ENCODE measurements at places on chromosomes 6 and 20.

DNA sequence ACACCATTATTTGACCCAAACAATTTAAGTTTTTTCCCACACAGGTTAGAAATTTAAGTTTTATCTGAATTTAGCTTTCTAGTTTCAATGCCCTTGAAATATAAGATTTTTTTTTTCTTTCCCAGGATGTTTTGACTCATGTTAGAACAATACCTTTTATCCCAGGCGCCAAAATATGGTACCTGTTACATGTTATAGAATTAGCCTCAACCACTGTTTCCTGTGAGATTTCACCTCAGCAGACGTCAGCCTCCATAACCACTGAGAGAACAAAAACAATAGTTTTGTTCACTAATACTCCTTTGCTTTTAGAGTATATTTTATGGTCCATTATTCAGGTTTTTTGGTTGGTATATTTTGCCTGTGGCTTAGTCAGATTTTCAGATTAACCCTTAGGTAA, 302.9 kb downstream of the CDKAL1 start:
- DNase-seq: no peak

DNA sequence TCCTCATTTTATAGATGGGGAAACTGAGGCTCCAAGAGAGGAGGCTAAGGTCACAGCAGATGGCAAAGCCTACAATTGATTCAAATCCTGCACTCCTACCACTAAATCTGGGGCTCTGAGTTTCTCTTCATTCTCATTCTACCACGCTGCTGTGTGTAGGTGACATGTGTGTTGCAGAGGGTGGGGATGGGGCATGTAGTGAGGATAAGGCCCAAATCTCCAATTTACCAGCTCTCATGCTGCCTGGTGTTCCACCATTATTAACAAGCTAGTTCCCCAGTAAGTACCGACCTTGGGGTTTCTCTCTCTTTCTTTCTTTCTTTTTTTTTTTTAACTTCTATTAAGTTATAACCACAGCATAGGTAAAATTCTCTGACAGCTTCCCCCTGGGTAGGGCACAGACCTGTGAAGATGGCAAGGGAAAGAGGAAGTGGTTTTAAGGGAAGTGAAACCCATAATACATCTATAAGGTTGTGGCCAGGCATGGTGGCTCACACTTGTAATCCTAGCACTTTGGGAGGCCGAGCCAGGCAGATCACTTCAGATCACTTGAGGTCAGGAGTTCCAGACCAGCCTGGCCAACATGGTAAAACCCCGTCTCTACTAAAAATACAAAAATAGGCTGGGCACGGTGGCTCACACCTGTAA, 13.0 kb upstream of the MATN4 start:
- DNase-seq: no peak

GRCh38 chr6:3617192-3617631, 134.3 kb downstream of the PXDC1 start:
- no peak for DNase-seq

DNA sequence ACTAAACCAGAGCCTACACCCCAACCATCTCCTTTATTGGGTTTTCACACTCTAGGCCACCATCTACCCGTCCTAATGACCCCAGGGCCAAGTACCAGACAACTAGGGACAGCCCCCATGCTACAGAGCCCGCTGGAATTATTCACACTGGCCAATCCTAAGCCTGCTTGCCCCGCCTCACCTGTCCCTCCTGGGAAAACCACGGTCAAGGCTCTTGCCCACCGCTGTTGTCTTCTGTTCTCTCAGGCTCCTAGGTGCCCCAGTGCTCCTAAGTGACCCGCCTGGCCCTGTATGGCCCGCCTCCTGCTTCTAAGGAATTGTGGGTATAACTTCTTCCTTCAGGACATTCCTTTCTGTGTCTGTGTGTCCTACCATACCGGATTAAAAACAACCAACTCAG, 453.4 kb downstream of the CD83 start:
- no peak for DNase-seq

GRCh38 chr6:117591405-117591804, 10.9 kb downstream of the GOPC start:
- DNase-seq: no peak

DNA sequence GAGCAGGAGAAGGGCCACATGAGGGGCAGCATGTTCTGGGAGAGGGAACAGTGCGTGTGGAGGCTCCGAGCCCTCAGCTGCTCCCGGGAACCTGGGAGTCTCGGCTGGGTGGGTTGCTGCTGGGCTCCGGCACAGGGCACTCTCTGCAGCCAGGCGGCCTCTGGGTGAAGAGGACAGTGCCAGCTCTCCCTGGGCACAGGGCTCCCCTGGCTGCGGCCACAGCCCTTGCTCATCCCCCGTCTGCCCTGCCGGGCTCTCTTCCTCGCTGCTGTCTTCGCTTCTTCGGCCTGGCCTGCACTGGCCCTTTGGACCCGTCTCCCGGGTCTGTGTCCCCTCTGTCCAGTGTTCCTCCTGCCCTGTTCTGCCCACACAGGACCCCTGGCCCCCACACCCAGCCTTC, 48.2 kb downstream of the CDH4 start:
- DNase-seq: no peak

- DNase-seq: peak; percentile 12
Measured at GRCh38 chr6:139640448-139640847, 266.0 kb upstream of the CITED2 start.

DNA sequence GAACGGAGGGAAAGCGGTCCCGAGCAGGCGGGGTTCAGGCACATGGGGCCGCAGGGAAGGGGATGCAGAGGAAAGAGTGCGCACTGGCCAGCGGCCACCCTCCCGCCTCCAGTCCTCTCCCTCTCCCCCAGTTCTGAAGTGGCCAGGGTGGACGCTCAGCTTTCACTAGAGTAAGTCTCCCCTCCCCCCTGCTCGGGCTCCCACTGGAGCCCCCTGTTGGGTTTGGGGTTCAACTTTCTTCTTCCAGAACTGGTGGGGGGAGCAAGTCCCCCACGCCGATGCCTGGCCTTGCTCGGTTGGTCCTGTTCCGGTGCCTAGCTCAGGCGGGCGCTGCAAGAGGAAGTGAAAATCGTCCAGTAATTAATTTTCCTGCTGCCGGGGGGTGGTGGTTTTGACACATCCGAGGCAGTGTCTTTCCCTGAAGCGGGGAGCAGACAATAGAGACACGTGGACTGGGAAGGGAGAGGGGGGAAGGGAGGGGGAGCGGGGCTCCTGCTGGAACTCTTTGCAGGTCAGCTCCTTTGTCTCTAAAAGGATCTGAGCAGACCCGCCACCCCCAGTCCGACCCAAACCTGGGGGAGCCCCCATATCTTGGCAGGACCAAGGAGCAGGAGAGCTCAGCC, 824 bp upstream of the SCRT2 start:
- DNase-seq: no peak

DNA sequence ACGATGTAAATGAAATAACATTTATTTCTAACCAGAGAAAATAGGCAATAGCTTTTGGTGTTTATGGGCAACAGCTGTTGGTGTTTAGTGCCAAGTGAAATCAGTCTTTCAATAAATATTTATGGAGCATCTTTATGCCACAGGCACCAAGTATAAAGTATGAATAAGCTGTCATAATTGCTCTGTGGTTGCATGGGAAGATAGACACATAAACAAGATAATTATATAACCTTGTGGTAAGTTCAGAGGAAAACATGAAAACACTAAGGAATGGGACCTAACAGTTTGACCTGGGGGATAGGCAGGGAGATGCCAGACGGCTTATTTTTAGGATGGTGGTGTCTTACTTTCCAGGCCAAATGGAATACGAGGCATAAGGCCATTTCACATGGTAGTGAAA, 110.9 kb downstream of the GFRAL start:
- no peak for DNase-seq

GRCh38 chr20:58261660-58262059, 33.2 kb upstream of the ANKRD60 start:
- DNase-seq: no peak

GRCh38 chr20:24939036-24939435, 10.0 kb upstream of the CST7 start:
- DNase-seq: no peak

DNA sequence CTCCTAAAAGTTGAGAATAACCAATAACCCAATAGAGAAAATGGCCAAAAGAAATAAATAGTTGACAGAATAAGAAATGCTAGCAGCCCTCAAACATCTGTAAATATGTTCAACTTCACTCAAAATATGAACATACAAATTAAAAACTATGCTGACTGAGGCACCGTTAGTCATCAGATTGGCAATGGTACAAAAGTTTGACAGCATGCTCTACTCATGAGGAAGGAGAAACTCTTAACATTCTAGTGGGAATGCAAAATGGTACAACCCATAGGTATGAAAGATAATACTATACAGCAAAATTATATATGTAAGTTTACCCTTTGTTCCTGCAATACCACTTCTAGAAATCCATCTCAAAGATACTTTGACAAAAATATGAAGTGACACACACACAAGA, 1.6 kb upstream of the ZSCAN12 start:
- peak; percentile 76 for DNase-seq

GRCh38 chr6:145705561-145705960, 29.8 kb downstream of the EPM2A start:
- DNase-seq: peak; percentile 91

- peak; percentile 73 for DNase-seq
Measured at GRCh38 chr6:32176476-32177182, 745 bp upstream of the AGPAT1 start.

GRCh38 chr6:106782536-106783285, 153.3 kb downstream of the QRSL1 start:
- DNase-seq: no peak

DNA sequence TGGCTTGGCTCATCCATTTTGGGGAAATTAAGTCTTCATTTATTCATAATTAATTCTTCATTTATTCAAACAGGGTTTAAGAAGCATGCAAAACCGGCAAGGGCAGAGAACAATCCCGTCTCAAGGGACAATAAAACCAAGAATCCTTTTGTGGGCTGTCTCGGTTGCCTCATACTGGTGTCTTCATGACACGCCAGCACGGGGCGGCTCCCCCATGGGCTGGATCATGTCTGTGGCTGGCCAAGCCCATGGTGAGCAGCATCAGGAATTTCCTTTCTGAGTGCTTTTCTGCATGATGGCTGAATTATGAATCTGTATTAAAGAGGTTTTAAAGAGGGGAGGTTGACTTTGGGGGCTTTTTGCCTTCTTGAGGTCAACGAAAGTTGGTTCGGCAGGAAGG, 38.3 kb upstream of the DUSP22 start:
- DNase-seq: no peak

DNA sequence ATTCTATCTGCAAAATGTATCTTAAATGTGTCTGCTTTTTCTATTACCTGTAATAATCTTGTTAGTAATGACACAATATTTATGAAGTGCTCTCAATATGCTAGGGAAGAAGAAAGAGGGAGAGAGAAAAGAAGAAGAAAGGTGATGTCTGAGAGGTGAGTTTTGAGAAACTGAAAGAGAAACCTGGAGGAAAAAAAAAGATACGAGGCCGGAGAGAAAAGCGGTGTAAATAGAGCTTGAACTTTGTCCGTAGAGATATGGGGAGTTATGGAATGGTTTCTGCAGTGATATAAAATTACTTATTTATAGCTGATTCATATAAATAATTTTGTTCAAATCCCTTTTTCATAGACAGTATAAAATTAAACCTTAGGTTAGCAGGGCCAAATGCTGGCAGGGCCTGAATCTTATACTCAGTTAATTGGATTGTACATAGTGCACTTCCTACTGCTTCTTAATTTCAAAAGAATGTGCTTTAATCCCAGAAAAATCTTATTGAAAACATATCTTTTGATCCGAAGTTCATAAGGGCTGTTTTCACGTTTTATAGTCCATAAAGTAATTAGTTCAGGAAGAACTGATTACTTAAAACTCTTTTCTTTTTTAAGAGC, 43.0 kb downstream of the MYB start:
- no peak for DNase-seq

GRCh38 chr6:73157870-73158269, 67.4 kb downstream of the KHDC1L start:
- DNase-seq: no peak

GRCh38 chr20:63089051-63089907, 82.5 kb upstream of the BHLHE23 start:
- DNase-seq: no peak

- DNase-seq: peak; percentile 9
Measured at GRCh38 chr20:7155794-7156193, 388.3 kb downstream of the BMP2 start.

DNA sequence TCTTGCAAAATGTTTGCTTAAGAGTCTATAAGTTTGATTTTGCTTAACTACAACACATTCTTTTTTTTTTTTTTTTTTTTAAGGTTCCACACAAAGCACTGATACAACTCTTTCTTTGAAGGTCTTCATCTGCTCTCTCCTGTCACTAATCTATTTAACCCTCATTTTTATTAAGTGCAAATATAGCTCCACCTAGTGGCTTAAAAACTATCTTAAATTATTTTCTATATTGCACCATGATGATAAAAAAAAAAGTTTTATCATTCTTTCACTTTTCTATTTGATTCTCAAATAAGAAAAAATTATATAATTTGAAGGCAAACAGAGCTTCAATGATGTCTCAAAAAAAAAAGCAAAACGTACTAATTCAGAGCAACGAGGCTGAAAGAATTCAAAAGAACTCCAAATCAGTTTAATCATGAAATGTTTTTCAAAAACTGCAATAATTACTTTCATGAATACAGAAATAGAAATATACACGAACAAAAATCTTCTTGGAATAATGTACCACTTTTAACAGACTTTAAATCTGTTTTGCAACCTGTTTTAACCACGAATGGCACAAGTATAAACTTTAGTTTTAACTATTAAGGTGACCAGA, 12.8 kb downstream of the ESF1 start:
- peak; percentile 49 for DNase-seq

GRCh38 chr6:140025171-140025570, 650.7 kb upstream of the CITED2 start:
- DNase-seq: no peak

- no peak for DNase-seq
Measured at GRCh38 chr6:106168097-106168888, 82.2 kb downstream of the PRDM1 start.

DNA sequence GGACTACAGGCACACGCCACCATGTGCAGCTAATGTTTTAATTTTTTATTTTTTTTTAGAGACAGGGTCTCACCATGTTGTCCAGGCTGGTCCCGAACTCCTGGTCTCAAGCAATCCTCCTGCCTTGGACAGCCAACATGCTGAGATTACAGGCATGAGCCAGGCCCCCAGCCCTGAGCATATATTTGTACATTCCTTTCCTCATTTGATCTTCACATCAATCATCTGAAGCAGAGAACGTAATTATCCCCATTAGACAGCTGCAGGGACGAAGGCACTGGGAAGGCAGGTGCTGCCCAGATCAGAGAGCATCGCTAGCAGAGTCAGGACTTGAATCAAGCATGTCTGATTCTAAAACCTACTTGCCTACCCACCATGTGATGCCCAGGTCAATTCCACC, 41.0 kb upstream of the SIRPA start:
- no peak for DNase-seq

GRCh38 chr20:21615617-21616080, 89.8 kb upstream of the PAX1 start:
- peak; percentile 56 for DNase-seq

- no peak for DNase-seq
Measured at GRCh38 chr20:59178983-59179595, 15.5 kb downstream of the ZNF831 start.

GRCh38 chr20:59064214-59064722, 21.7 kb upstream of the PRELID3B start:
- no peak for DNase-seq

Measured in cardiac fibroblast (primary cell).